GM23338 (cell line): ENCODE measurements at places on chromosomes 3 and 15. TPM values are rescaled to one million over a fixed set of nuclear protein-coding genes. Genes with fewer than 3 reads are reported as not detected.

Gene MST1R
- 3.7 and 4.4 TPM in 2 replicates for total RNA-seq

- DNase-seq: no peak
Measured at GRCh38 chr3:127150513-127151250, 42.2 kb upstream of the PRR23E start.

Gene ALAS1
- total RNA-seq: 37.7 and 42.8 TPM in 2 replicates

DNA sequence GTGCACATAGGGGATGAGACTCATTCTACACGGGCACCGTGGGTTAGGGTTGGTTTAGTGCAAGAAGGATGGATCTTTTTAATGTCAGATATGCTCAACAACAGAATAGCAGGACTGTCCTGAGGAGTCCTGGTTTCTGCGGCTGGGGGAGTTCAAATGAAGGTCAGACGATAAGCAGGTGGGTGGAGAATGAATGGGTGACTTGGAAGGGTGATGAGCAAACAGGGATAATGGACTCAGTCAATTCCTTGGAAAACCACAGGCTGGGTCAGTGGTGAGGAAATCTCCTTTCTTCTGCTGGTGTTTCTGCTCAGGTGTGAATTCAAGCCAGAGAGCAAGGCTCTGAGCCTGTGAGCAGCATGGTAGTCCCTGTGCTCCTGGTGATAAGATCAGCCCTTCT lies 59.9 kb downstream of the MESD start:
- no peak for DNase-seq

Gene CCR8
- not detected in 2 replicates for total RNA-seq

DNA sequence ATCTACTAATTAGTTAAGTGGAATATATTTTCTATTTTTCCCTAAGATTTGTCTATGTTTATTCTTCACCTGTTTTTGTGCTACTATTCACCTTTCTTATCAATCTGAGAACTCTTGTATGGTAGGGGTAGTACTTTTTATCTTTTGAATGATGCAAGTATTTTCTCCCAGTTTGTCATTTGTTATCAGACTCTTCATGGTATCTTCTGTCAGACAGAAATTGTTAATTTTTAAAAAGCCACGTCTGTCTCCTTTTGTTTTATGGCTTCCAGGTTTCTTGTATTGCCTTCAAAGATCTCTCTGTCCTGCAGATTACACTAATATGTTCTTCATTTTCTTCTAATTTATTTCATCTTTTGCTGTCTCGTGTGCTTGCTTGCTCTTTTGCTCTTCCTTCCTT lies 184.3 kb downstream of the PCCB start:
- no peak for DNase-seq

Gene OSTN
- total RNA-seq: not detected in 2 replicates

- no peak for DNase-seq
Measured at GRCh38 chr3:189429019-189429418, 202.2 kb upstream of the TP63 start.
